ENCODE measurements at places on chromosomes 2 and 18.
A peak's percentile ranks its signal among the peaks of the same experiment; 100 is the strongest.

- DNase-seq = no peak
Measured at GRCh38 chr2:138601458-138602165, 100.0 kb downstream of the SPOPL start.

DNA sequence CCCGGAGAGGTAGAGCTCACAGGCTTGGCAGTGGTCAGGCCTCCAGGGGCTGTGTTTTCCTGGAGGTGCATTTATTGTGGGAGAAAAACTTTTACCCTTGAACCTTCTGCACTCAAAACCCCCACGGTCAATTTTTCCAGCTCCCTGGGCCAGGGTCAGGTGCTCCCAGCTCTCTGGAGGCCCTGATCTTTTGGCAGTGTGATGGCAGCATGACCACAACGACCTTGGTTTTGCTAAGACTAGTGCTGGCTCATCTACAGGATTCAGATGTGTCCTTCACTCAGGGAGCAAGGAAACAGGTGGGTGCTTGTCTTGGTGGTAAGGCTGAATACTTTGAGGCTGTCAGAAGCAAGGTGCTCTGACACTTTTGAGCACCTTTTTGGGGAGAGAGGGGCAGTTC, 92.3 kb downstream of the CCDC93 start:
- DNase-seq = no peak

DNA sequence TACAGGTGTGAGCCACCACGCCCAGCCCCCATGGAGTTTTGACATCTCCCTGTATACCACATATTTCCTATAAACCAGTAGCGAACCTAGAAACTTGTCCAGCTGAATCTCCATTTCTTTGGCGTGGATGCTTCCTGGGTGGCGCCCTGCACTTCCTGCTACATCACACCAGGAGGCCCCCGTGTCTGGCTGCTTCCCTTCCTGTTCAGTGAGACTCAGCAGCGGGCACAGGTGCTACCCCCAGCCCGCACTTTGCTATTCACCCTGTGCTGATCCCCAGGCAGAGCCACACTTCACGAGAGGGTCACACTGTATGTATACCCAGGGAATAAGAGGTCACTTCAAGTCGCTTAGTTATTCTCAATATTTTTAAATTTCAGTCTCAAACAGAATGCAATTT, 35.0 kb downstream of the CYP27C1 start:
- DNase-seq = peak; percentile 32

DNA sequence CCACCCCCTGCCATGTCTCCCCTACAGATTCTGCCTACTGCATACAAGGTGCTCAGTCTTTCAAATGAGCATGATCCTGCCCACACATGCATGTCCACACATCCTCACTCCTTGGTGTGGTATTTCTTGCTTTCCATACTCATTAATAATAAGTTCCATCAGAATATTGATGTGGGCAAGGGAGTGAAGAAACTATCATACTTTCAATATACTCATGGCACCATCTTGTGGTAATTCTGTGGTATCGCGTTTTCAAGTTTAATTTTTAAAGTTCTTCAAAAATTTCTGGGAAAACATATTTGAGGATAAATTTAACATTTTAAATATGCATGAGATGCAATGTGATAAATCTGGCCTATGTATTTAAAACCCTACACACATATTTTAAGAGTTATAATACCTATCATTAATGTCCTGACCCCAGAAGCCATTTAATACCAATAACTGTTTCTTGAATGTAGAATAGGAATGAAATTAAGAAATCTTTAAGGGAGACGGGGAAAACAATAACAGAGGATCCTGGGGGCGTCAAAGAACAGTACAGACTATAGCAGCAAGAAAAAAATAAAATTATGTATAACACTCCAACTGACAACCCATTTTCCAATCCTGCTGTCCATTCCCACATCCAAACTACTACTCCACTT, 110.1 kb downstream of the ZNF385B start:
- no peak for DNase-seq

DNA sequence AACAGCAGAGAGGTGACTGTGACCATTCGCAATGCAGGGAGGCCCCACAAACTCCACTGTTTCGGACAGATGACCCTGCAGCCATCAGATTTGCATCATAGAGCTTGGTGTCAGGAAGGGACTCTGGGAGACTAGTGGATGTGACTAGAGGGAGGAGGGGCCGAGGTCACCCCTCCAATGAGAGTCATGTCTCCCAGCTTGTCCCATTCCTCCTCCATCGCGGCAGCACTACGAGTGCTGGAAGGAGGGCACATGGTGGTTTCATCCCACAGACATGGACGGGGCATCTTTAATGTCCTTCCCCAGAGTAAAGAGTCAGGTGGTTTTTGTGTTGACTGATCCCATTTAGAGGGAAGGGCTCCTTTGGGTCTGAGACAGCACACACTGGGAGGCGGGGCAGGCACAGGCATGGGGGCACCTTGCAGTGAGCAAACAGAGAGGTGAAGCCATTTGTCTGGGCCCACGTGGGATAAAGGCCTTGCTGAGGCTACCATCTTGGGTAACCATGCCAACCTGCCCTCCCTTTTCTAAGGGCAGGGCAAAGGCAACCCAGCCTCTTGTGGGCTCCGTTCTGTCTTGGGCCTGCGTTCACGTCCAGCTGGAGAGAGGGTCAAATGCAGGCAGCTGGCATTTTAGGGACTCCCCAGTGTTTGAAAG, 208.1 kb downstream of the ASB1 start:
- DNase-seq = no peak

- DNase-seq = no peak
Measured at GRCh38 chr2:157244691-157245090, 12.8 kb upstream of the GALNT5 start.
